ENCODE measurements at places on chromosomes 1 and 21.

GRCh38 chr1:89121641-89122040, 4.3 kb downstream of the GBP2 start:
- no peak for DNase-seq

DNA sequence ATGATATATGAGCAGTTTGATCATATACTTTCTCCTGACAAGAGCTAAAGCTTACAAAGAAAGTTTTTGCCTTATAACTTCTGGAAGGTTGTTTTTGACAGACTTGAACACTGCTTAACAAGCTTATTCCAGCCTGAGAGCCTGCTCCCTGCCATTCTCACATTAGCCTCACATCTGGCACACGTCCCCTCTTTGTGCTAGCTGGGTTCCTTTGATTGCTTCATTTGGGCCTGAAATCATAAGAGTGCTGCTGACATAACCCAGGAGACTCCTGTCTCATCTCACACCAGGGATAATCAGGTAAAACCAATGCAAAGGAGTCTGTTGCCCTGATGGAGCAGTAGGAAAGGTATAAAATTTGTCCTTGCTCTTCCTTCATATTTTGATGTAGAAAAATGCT, 1411.7 kb upstream of the B3GALT2 start:
- DNase-seq, result no peak

- DNase-seq, result no peak
Observed at GRCh38 chr1:225435487-225435886, 7.6 kb upstream of the LBR start.

GRCh38 chr1:40948741-40949443, 30.6 kb upstream of the CTPS1 start:
- peak; percentile 42 for DNase-seq

GRCh38 chr1:180181048-180181447, 26.4 kb downstream of the QSOX1 start:
- DNase-seq, result no peak

GRCh38 chr1:33768821-33769220, 95.1 kb upstream of the HMGB4 start:
- no peak for DNase-seq

DNA sequence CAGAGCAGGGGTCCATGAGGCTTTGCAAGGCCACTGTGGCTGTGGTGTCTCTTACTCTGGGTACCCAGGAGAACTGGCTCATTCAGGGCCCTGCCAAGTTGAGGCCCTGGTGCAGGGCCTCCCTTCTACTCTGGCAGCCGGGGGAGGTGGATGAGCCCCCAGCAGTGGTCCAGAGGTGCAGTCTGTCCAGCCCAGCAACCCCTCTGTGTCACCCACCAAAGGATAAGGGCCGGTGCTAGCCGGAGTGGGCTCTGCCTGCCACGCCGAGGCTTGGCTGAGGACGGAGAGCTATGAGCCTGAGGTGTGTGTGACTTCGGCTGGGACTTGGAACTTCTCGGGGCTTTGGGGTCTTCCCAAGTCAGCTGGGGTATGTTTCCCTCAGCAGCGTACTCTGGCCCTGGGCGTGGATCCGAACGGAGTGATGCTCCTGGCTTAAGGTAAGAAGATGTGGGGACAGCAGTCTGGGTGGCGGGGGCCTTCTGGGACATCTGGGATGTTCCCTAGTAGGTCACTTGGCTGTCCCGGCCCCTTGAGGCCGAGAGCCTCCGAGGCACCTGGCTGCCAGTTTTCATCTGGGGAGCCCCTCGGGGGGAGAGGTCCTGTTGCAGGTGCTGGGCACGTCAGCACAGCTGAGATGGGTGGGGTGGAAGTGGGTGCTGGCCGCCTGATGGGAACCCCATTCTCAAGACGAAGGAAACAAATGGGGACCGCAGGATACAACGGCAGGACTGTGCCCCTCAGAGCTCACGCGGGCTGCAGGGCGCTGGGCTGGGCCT, 25.9 kb downstream of the RUNX3 start:
- DNase-seq, result no peak

- no peak for DNase-seq
Observed at GRCh38 chr1:114296413-114296812, 142.7 kb upstream of the SYT6 start.

DNA sequence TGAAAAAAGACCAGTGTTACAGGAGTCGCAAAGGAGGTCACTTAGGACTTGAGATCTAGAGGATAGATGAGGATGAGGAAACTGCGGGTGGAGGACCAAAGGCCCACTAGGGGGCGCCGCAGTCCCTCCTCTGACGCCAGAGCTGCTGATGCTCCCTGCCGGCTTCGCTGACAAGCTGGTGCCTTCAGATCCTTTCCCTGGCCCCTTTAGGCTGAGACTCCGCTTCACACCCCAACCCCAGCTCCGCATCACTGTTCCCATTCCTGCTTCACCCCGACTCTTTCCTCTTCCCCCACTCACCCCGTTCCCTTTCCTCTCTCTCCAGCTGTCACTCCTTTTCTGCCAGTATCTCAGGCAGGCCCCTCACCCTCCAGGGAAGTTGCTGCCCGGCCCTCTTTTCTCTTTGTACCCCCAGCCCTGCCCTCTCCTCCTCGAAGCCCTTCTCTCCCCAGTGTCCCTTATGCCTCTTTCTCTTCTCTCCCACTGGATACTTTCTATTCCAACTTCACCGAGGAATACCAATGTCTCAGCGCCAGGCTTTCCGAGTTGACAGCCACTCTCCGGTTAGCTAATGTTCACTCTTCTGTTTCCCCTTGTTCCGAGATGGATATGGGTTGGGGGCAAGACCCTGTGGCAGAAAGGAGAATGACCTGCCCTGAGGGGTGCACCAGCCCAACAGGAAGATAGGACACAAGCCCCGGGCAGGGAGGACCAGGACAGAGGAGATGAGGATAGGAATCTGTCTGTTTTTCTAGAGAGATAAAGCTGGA, 4.5 kb downstream of the KCNJ9 start:
- DNase-seq, result peak; percentile 65

All from stimulated activated CD4-positive, alpha-beta T cell treated with anti-CD3 and anti-CD28 coated beads, Interleukin-4, amount 100 ng/mL, for 4 hours (primary cell).